ENCODE measurements at places on chromosomes 2 and 18.

DNA sequence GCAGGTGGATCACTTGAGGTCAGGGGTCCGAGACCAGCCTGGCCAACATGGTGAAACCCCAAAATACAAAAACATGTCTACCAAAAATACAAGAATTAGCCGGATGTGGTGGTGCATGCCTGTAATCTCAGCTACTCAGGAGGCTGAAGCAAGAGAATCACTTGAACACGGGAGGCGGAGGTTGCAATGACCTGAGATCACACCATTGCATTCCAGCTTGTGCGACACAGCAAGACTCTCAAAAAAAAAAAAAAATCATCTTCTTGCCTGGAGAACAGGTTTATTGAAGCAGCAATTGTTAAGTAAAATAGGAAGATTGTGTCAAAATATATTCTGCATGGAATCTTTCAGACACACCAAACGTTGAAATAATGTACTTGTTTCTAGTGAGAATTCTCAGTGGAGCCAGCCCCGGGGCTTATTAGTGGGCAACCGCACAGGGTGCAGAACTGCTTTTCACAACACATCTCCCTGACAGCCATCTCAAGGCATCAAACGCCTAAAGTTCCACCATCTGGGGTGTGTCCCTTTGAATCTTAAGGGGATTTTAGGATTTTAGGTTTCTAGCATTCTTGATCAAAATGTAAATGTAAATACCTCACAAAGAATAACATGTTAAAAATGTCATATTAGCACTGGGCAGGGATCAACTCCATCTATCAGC lies 28.6 kb upstream of the PPP4R1 start:
- no peak for DNase-seq

GRCh38 chr2:144580521-144581161 lies 60.7 kb upstream of the ZEB2 start:
- no peak for DNase-seq

- DNase-seq = no peak
Measured at GRCh38 chr2:167785606-167786216, 461.7 kb downstream of the STK39 start.

DNA sequence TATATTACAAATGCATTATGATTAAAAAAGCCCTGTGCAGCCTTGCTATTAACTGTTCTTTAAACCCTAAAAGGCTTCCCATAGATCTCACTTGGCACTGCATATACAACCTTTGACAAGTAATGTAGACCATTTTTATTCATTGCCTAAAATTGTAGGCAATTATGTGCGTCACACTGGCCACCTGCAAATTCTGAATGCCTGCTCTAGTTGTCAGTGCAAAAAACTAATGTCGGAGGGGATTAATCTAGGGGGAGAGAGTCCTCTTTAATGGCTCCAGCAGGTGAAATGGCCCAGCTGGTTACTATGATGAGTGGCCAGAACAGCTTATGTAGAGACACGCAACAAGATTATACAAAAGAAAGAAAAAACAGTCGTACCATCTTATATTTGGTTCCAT lies 123.2 kb downstream of the OLA1 start:
- DNase-seq = no peak

DNA sequence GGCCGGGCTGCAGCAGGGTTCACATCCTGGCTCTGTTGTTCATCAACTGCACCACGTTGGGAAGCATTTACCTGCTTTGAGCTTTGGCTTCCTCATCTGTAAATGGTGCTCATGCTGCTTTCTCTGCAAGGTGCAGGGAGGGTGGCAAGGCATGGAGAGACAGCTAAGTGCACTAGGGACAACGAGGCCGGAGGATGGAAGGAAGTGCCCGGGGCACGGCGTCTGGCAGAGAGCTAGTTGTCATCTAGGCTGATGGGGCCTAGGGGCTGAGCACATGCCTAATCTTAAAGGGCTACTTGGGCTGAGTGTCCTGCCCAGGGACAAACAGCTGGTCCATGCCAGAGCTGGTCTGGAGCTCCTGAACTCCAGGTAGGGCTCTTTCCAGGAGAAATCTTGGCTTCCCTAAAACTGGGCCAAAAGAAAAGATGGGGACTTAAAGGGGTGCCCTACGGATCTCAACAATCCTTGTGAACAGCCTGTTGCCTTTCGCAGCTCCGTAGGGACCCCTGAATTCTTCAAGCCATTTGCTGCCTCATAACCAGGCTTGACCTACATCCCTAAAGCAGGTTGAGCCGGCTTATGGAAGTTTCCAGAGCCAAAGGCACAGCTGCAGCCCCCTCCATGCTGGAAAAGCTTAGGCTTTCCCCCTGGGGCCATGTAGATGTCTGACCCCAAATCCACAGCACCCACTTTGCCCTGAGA lies 130.8 kb downstream of the SMAD7 start:
- DNase-seq = no peak

DNA sequence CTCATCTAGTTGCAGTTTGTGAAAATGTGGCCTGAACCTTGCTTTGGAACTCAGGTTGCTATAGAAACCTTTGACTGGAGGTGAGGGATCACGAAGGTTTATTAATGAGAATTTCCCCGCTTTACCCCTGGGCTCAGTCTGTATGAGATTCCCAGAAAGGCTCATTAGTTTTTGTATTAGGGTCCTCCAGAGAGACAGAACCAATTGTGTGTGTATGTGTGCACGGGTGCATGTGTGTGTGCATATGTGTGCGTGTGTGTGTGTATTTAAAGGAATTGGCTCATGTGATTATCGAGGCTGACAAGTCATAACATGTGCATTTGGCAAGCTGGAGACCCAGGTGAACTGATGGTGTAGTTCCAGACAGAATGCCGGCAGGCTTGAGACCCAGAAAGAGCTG lies 113.8 kb upstream of the DLX2 start:
- no peak for DNase-seq

All from epithelial cell of proximal tubule (primary cell).